ENCODE measurements at places on chromosomes 5 and 9.
A peak's percentile ranks its signal among the peaks of the same experiment; 100 is the strongest.

- no peak for DNase-seq
Observed at GRCh38 chr5:27388755-27389154, 350.4 kb upstream of the CDH9 start.

- DNase-seq, result no peak
Observed at GRCh38 chr5:174971210-174971609, 246.8 kb downstream of the MSX2 start.

- no peak for DNase-seq
Observed at GRCh38 chr9:13267743-13268142, 11.7 kb downstream of the MPDZ start.

DNA sequence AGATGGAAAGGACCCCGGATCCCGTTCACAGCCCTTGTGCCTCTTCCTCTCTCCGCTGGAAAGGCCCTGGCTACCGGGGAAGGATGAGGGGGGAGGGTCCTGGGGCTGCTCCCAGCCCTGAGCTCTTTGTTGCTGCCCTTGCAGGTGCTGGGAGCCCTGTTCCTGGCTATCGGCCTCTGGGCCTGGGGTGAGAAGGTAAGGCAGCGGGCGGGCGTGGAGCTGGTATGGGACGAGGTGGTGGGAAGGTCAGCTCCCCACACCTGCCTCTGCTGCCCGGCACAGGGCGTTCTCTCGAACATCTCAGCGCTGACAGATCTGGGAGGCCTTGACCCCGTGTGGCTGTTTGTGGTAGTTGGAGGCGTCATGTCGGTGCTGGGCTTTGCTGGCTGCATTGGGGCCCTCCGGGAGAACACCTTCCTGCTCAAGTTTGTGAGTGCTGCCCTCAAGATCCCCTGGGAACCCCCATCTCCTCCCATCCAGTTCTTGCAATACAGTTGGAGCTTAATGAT, 4.2 kb downstream of the TSPAN17 start:
- DNase-seq, result no peak

GRCh38 chr9:34125681-34126206, 754 bp downstream of the DCAF12 start:
- peak; percentile 12 for DNase-seq

GRCh38 chr5:169805937-169806700, 169.0 kb downstream of the DOCK2 start:
- no peak for DNase-seq

DNA sequence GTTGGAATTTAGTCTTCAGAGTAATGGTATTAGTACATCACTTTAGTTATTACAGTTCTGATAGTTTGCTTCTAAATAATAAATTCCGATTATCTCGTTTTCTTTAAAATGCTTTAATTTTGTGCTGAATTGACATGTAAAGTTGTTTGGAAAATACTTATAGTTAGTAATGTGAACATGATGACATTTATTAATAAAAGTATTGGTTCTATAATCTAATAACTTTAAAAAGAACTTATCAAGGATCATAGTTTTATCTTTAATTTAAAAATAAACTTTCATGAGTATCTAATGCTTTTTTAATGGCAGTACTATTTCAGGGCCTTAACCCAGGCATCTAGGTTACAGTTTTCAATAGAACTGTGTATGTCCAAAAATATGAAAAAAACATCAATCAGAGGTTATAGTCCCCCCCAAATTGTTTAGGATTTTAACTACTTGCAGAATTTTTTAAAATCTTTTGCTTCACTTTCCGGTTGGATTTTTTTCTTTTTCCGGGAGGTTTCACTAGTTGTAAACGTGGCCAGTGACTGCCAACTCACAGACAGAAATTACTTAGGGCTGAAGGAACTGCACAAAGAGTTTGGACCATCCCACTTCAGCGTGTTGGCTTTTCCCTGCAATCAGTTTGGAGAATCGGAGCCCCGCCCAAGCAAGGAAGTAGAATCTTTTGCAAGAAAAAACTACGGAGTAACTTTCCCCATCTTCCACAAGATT, 680 bp downstream of the GPX8 start:
- DNase-seq, result peak; percentile 39

DNA sequence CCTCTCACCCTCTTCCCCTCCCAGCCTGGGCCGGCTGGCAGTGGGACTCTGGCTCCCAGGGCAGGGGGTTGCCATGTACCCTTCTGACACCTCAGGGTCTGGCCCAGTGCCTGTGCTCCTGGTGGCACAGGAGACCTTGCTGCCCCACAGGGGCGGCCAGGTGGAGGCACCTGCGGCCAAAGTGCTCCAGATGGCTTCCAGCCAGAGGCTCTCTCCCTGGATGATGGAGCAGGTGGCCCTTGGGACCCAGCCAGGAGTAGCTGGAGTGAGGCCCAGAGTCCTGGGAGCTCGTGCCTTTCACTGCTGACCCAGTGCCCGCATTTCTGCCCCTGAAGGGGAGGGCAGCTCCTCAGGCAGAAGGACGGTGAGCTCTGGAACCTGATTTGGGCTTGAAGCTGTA, 87.3 kb downstream of the NTNG2 start:
- DNase-seq, result no peak

GRCh38 chr9:16925426-16925825, 55.0 kb upstream of the BNC2 start:
- no peak for DNase-seq
